ENCODE measurements at places on chromosomes 2 and 18.

GRCh38 chr2:69567157-69567908, 76.2 kb downstream of the AAK1 start:
- DNase-seq = no peak

- no peak for DNase-seq
Observed at GRCh38 chr2:174888646-174889271, 116.4 kb downstream of the CHN1 start.

GRCh38 chr18:37659906-37660305, 94.3 kb upstream of the CELF4 start:
- peak; percentile 20 for DNase-seq

- DNase-seq = no peak
Observed at GRCh38 chr2:239720361-239721360, 304.5 kb downstream of the NDUFA10 start.

GRCh38 chr2:240869109-240869955, 708 bp downstream of the AGXT start:
- DNase-seq = no peak

- no peak for DNase-seq
Observed at GRCh38 chr18:13646633-13647032, 79.7 kb downstream of the FAM210A start.

GRCh38 chr18:7201096-7201495, 29.8 kb upstream of the LRRC30 start:
- DNase-seq = no peak

- DNase-seq = no peak
Observed at GRCh38 chr2:1440581-1440980, 27.3 kb downstream of the TPO start.

DNA sequence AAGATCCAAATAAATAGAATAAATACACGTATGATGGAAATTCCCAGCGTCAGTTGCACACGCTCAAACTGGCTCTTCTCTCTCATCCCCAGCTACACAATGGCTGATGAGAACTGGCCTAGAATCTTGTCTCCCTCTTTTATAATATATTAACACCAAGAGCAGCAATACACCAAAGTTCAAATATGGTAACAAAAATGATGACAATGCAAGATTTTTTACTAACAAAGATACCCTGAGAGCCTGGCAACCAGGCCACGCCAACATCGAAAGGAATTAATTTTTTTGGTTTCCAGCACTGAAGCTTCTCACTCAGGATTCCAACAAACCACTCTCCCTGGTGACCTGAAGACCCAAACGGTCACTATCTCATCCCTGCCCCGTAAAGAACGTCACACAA, 302.7 kb upstream of the ID2 start:
- no peak for DNase-seq

- no peak for DNase-seq
Observed at GRCh38 chr2:29643196-29643595, 278.2 kb downstream of the ALK start.

DNA sequence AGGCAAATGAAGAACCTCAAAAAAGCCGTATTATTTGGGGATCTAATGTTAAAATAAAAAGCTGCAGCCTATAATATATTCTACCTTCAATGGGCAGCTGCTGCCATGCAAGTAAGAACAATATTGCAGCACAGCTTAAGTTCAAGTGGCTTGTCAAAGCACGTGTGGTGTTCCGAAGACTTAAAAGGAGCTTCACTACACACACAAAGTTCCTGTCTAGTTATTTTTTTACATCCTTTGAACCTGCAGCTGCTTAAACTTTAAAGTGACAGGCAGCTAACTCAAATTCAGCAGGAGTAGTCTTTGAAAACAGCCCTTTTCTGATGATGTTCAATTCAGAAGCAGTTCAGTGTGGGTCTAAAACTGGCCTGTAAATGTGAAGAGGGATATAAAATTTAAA, 85.8 kb upstream of the XIRP2 start:
- peak; percentile 58 for DNase-seq

GRCh38 chr2:65465857-65466256, 33.5 kb upstream of the SPRED2 start:
- peak; percentile 92 for DNase-seq

DNA sequence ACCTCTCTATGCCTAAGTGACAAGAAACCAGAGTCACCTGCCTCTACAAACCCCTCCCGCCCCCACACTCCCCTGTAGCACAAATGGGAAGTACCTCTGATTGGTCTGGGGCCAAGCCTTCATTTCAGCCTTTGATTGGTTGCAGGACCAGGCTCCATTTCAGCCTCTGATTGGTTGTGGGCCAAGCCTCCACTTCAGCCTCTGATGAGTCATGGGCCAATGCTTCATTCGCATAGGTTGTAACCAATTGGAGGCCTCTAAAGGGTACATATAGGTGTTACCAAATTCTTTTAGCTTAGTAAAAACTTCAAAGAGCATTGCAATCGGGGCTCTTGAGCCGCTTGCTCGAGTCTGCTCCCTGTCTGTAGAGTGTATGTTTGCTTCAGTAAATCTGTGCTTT, 25.0 kb downstream of the CCDC102B start:
- no peak for DNase-seq

- DNase-seq = no peak
Observed at GRCh38 chr2:179952658-179953057, 54.4 kb downstream of the CWC22 start.

- DNase-seq = no peak
Observed at GRCh38 chr2:53964257-53964952, 6.4 kb downstream of the PSME4 start.

DNA sequence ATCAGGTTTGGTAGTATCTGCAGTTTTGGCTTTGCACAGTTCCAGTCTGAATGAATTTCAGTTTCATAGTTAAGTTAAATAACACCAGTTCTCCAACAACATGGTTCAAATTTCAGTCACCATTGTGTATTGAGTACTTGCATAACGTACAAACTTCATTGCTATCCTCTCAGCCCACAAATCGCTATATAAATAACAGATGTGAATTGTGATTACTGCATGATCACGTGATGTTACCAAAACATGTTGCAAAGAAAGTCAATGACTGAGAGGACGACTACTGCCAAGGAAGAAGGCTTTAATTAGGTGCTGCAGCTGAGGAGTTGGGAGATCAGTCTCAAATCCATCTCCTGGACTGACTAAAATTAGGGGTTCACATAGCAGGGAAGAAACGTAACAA, 48.2 kb downstream of the COL4A4 start:
- DNase-seq = no peak

GRCh38 chr2:241561832-241562231, 3.3 kb downstream of the BOK start:
- no peak for DNase-seq

DNA sequence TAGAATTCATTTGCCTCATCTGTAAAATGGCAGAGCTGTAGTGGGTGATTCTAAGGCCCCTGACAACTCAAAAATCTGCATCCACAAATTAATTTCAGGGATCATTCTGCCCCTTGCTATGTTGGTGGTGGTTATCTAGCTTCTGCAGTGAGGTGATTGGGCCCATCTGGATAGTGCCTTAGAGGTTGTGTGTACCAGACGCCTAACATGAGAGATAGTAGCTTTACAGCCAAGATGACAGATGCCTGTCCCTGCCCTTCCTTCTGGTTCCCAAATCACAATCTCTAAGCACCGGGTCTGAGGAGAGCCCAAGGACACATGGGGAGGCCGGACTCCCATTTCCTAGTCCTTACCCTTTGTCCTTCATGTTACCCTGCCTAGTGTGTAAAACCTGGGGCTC, 51.1 kb upstream of the TNP1 start:
- peak; percentile 69 for DNase-seq

- no peak for DNase-seq
Observed at GRCh38 chr2:9165625-9166024, 41.0 kb upstream of the ASAP2 start.

DNA sequence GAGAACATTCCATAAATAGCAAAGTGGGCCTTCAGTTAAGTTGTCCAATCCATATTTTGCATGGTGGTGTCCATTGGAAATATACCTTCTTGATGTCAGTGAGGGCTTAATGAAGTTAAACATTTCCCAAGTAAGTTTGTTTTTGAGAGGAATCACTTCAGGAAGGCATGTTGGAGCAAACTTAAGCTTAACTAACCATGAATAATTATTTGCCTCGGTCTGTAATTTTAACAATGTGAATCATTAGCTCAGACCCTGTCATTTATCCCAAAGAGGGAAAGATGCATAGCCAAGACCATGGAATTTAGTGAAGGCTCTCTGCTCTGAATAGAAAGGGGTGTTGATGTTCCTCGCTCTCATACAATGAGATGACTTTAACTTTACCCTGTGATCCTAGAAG, 47.4 kb downstream of the SPATS2L start:
- DNase-seq = no peak

GRCh38 chr2:21535826-21536225, 412.1 kb downstream of the TDRD15 start:
- DNase-seq = no peak

DNA sequence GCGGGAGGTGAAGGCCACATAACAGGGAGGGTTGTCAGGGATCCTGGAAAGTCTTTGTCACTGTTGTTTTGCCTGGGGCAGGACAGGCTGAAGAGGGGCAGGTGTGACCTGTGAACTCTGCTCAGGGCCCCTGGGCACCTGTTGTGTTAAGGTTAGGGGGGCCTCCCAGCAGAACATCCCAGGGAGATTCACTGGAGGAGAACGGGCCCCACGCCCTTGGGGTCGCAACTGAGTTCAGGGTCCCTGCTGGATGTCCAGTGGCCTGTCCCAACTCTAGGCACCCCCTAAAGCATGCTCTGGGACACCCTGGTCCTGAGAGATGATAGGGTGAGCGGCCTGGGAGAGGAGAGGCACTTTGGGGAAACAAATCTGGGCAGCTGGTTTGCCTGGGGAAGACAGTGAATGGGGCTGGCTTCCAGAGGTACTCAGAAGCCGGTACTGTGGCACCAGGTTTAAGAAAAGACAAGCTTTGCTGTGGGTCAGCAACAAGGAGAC, 22.9 kb downstream of the GPR35 start:
- no peak for DNase-seq

DNA sequence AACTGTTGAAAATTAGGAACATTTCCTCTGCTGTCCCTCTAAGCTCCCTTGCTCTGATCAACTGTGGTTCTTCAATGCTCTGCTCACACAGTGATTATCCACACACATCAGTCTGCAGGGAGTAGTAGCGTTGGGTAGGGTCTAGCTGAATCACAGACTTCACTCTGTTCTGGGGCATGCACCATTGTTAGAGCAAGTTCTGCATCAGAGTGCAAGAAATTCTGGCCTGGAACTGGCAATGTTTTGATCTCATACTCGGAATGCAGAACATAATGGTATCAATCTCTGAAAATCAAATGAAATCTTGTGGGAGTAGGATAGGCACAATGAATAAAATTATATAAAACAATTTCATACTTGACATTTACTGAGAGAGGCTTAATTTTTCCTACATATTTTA, 55.3 kb downstream of the HRH4 start:
- no peak for DNase-seq

GRCh38 chr2:27059141-27059820, 7.8 kb downstream of the AGBL5 start:
- no peak for DNase-seq

GRCh38 chr18:77321823-77322805, 72.5 kb downstream of the GALR1 start:
- DNase-seq = no peak

GRCh38 chr18:29156531-29156930, 979.6 kb upstream of the CDH2 start:
- no peak for DNase-seq

- no peak for DNase-seq
Observed at GRCh38 chr18:59810183-59810582, 89.6 kb upstream of the PMAIP1 start.

- DNase-seq = no peak
Observed at GRCh38 chr2:460861-461260, 173.0 kb upstream of the ALKAL2 start.

GRCh38 chr2:75474115-75474514, 86.6 kb downstream of the EVA1A start:
- DNase-seq = no peak

GRCh38 chr2:202141329-202141947, 68.4 kb downstream of the KIAA2012 start:
- no peak for DNase-seq

- peak; percentile 62 for DNase-seq
Observed at GRCh38 chr2:73837847-73838585, 9.3 kb downstream of the STAMBP start.

DNA sequence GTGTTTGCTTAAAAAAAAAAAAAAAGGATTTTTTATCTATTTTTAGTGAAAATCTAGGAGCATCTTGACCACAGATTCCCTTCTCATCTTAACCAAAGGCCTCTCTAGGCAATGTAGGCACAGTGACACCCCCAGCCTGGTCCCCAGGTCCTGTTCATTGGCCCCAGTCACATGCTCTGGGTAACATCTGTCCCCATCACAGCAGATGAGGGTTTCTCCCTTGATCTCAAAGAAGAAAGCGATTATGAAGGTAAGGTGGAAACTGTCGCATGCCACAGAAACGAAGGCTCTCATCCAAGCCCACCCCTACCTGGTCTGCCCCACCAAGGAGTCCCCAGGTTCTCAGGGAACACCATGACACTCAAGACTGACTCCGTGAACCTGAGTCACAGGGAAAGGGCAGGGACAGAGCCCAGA, 4.7 kb downstream of the HS6ST1 start:
- no peak for DNase-seq

- no peak for DNase-seq
Observed at GRCh38 chr2:77488141-77488540, 34.0 kb downstream of the LRRTM4 start.

- DNase-seq = peak; percentile 83
Observed at GRCh38 chr2:144356402-144356801, 163.5 kb downstream of the ZEB2 start.

DNA sequence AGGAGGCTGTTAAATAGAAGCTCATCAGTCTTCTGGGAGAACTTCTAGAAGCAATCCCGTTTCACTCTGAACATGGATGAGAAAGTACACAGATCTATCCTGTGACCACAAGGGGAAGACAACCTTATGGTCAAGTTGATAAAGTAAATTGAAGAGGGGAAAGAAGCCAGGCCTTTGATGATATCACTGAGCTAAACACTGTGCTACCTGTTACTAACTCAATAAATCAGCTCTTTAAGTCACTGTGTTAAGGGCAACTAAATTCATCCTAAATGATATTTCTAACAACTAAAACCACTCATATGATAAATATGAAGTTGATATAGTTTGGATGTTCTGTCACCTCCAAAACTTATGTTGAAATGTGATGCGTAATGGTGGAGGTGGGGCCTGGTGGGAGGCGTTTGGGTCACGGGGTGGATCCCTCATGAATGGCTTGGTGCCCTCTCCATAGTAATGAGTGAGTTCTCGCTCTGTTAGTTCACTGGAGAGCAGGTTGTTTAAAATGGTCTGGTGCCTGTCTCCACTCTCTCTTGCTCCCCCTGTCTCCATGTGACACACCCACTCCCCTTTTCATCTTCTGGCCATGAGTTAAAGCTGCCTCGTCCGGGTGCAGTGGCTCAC, 23.6 kb downstream of the OLA1 start:
- DNase-seq = no peak

GRCh38 chr2:4653991-4654390, 950.6 kb downstream of the DCDC2C start:
- no peak for DNase-seq

Measured in NCI-H524 (cell line).